Activated CD4-positive, alpha-beta T cell treated with anti-CD3 and anti-CD28 coated beads for 24 hours (primary cell): ENCODE measurements at places on chromosomes 3 and 15.

GRCh38 chr15:101635944-101636727 is 16.0 kb downstream of the TM2D3 start:
- no peak for DNase-seq

- DNase-seq, result no peak
Observed at GRCh38 chr3:139558351-139559266, 19.1 kb upstream of the RBP1 start.

DNA sequence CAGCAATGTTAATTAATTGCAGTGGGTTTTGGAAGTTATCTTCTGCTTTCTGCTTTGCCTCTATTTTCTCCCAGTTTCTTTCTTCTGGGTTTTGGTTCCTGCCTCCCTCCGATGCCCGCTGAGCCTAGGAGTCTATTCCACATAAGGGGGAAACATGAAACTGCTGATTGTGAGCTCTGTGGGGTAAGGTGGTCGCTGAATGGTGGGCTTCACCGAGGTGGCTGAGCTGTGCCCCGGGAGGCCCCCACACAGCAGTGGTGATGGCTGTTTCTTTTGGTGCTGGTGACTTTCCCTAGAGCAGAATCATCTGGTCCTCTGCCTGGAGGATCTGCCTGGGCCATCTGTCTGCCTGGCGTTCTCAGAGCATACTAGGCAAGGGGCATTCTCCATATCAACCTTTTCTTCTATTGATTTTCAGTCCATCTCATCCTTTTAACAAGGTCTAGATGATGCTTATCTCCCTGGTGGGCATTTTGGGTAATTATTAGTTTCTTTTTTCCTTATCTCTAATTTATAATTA is 68.8 kb upstream of the ATP2B2 start:
- no peak for DNase-seq

- DNase-seq, result no peak
Observed at GRCh38 chr15:81334768-81335435, 11.0 kb upstream of the STARD5 start.

GRCh38 chr3:184549796-184550577 is 11.6 kb upstream of the EPHB3 start:
- DNase-seq, result no peak

- DNase-seq, result no peak
Observed at GRCh38 chr15:52011711-52012144, 7.3 kb upstream of the MAPK6 start.

- DNase-seq, result peak; percentile 36
Observed at GRCh38 chr3:10286596-10287295, 6.0 kb downstream of the GHRL start.

- DNase-seq, result no peak
Observed at GRCh38 chr15:63414474-63415120, 33.0 kb upstream of the CA12 start.

- DNase-seq, result no peak
Observed at GRCh38 chr3:195107593-195107992, 163.4 kb downstream of the XXYLT1 start.

GRCh38 chr3:47803480-47804025 is 615 bp downstream of the DHX30 start:
- DNase-seq, result no peak

DNA sequence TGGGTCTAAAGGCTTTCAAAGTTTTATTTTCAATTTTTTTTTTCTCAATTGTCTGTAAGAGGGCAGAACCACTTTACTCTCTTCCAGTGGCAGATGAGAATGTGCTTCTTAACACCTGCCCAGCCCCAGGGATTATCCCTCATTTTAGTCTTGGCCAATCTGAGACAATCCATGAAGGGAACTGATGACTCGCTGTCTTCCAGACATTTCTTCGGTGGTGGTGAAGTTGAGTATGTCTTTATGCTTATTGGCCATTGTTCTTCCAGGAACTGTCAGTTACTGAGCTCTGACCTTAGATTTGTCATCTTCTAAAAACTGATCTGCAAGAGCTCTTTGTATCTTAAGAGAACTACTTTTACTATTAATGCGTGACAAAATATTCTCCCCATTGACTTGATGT is 139.5 kb downstream of the TJP1 start:
- no peak for DNase-seq

GRCh38 chr3:17195856-17196604 is 311.3 kb downstream of the PLCL2 start:
- no peak for DNase-seq

- no peak for DNase-seq
Observed at GRCh38 chr3:49531218-49531617, 23.1 kb upstream of the BSN start.

DNA sequence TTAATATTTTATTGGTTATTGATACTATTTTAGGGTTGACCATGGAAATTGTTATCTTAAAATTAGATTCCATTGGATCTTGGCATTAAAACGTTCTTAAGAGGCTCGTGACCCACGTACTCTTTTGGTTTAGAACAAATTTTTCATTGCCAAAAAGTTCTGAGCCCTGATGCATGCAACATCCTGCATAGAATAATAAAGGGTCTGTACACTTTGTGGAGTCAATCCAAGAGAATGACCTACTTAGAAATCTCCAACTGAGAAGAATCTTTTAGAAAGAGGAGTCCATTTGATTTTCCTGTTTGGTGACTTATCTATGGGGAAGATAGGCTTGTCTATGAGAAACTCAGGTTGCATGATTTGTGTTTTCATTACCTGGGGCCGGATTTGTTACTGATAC is 404.2 kb upstream of the RGMA start:
- DNase-seq, result no peak

- DNase-seq, result no peak
Observed at GRCh38 chr15:67179411-67179995, 75.0 kb downstream of the AAGAB start.

GRCh38 chr15:100484443-100484842 is 44.3 kb downstream of the CERS3 start:
- no peak for DNase-seq

DNA sequence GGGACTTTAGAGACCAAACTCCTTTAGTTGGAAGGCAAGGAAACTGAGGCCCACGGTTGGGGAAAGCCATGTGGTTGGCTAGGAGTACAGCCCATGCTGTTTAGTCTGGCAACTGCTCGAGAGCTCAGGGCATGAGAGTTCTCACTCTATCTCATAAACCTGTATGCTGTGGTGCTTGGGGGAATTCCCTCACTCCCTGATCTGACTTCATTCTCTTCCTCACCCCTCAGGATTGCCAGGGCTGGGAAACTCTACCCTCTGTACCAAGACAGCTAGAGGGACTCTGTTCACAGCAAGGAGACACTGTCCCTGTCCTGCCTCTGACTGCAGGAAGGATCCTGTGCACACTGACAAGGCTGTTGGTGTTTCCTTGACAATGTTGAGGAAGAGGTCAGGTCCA is 230.2 kb downstream of the ZNF621 start:
- no peak for DNase-seq

DNA sequence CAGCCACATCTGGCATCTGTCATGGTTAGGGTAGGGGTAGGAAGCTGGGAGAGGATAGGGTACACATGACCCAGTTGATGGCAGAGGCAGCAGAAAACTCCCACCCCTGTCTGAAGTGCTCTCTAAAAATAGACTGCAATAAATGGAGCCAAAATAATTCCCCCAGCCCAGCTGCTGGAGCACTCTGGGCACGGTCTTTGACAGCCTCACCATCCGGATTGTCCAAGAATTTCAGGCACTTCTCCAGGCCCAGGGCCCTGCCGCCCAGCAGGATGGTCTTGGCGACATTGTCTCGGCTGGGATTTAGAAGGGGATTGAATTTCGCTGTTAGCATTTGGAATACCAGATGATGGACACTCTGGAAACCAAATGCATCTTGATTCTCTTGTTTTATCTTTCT is 103.7 kb downstream of the IQSEC1 start:
- no peak for DNase-seq

- DNase-seq, result no peak
Observed at GRCh38 chr3:194596906-194597305, 36.3 kb downstream of the TMEM44 start.

DNA sequence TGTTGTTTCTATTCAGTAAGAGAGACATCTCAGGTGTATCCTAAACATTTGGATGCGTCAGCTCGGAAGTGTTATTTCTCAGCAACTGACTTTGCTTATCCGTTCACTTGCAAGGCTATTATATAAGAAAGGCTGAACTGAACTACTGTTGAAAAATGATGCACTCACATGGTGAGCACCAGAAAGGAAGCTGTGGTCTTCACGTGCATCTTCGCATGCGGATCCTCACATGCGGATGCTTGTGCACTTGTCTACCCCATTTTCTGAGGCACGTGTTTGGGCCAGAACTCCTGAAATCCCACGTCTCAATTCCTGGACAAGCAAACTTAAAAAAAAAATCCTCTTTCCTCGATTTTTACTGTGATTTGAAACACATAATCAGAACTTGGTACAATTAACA is 63.2 kb downstream of the PDZRN3 start:
- DNase-seq, result no peak

DNA sequence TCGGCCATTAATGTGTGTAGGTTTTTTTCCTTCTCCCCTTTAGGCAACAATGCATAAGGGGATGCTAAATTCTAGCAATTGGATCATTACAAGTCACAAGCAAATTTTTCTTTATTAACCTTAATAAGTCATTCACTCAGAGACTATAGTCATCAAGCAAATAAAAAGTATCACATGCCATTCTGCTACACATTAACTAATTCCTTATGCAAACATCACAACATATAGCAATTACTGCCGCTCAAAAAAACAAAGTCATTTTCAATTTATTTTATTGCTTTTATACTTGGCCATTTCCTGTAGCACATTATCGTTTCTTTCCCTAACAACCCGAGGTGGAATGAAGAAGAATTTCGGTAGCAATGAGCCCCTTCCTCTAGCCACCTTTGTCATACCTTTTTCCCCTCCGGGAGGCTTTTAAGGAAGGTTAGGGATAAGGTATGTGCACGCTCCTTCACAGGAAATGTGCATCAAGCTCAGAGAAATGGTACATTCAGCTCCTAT is 421.2 kb downstream of the TIGIT start:
- DNase-seq, result no peak

DNA sequence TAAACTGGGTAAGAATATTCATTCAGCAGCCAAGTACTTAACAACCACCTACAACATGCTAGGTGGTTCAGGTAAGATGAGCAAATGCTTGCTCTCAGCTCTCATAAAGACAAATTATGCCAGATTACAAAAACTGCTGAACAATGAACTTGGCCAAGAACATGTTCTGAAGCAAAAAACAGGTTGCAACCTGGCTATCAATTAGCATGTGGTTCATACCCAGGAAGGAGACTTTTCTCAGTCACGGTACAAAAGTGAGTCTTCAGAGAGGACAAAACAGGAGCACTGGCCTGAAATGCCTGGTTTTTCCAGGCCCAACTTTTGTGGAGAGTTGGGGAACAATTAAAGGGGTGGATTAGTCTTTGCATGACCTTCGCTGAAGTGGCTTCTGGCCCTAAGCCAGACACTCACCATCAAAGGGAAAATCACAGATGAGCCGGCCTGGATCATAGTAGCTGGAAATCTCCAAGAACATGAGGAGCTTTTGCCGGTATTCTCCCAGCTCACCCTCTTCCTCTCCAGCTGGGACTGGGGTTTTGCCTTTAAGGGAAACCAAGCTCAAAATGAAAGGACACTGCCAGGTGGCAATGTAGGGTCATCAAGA is 7.6 kb upstream of the PLA2G4F start:
- DNase-seq, result no peak

- no peak for DNase-seq
Observed at GRCh38 chr15:95958382-95958781, 372.1 kb upstream of the NR2F2 start.

DNA sequence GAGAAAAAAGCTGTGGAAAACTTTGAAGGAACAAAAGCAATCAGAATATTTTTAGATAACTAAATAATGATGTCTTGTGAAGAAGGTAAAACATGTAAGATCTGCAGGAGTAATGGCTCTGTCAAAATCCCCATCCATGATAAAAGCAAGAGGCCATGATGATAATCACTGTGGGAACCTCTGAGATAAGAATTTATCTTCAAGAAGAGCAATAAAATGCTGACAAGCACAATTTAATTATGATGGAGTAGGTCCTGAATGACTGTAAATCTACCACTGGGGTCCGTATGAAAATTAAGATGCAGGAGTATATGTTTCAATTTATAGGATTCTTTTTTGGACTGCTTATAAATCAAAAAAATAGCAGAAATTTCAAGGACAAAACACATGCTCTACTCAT is 68.3 kb upstream of the CHMP2B start:
- DNase-seq, result no peak

GRCh38 chr3:114852966-114853365 is 294.1 kb downstream of the ZBTB20 start:
- DNase-seq, result no peak

DNA sequence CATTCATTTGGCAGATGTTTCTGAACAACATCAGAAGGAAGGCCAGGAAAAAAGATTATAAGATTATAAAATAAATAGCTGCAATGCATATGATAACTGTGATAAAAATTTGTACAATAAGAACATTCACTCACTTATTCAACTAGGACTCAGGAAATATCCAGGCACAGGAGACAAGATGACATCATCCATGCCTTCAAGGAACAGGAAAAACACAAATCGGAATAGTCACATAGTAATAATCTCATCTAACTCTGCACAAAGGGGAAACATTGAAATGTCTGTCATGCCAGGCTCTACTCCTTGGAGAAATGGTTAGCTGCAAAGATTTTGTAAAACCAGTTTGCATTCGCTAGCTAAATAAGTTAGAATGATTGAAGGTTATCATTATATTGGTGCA is 233.5 kb upstream of the AGTR1 start:
- no peak for DNase-seq

- DNase-seq, result no peak
Observed at GRCh38 chr15:63338170-63338569, 43.5 kb downstream of the CA12 start.

GRCh38 chr15:93121973-93122910 is 33.2 kb upstream of the RGMA start:
- DNase-seq, result no peak

- DNase-seq, result no peak
Observed at GRCh38 chr15:69016021-69016595, 1.6 kb downstream of the NOX5 start.

GRCh38 chr3:9248522-9249271 is 749 bp downstream of the SRGAP3 start:
- DNase-seq, result no peak

- no peak for DNase-seq
Observed at GRCh38 chr15:39698444-39699390, 83.9 kb downstream of the FSIP1 start.

GRCh38 chr3:72533591-72534473 is 314.4 kb downstream of the SHQ1 start:
- DNase-seq, result no peak

GRCh38 chr15:78676424-78677110 is 35.6 kb upstream of the CHRNB4 start:
- no peak for DNase-seq
